Stomach (tissue), 19 donors: ENCODE measurements at places on chromosomes 4 and X.
A peak's percentile ranks its signal among the peaks of the same experiment; 100 is the strongest.

DNA sequence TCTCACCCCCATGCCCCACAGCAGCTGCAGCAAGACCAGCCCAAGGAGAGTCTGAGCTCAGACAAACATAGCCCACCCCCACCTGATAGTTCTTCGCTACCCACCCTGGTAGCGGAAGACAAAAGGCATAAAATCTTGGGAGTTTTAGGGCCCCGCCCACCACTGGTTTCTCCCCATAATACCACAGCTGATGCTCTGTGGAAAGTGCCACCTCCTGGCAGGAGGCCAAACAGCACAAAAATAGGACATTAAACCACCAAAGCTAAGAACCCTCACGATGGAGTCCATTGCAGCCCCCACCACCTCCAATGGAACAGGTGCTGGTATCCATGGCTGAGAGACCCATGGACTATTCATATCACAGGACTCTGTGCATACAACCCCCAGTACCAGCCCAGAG lies 226.7 kb downstream of the SNCA start:
- no peaks in the 10 kb centered on the region for H3K27me3 ChIP-seq
- no peak for DNase-seq
- no peaks in the 10 kb centered on the region for H3K4me1 ChIP-seq
- H3K36me3 ChIP-seq, result no peaks in the 10 kb centered on the region
- H3K27ac ChIP-seq, result no peak overlapping the region

DNA sequence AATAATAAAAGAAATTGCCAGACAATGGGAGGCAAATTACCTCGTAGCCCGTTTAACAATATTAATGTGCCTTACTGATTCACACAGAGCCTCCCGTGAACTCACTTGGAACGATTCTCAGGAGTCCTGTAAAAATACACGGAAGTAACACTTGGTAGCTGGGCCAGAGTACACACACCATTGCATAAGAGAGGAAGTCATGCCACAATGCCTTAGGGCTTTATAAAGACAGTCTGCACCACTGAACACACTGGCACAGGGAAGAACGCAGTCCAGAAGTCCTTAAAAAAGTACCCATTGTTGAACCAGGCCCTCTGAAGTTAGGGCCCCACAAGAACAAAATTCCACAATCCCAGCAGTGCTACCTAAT lies 15.1 kb downstream of the SLC2A9 start:
- peak; percentile 71 for DNase-seq
- H3K27me3 ChIP-seq, result no peaks in the 10 kb centered on the region
- H3K4me1 ChIP-seq, result peaks cover 27% of the 10 kb centered on the region
- H3K27ac ChIP-seq, result peak overlapping the region; percentile 90
- H3K36me3 ChIP-seq, result no peaks in the 10 kb centered on the region

DNA sequence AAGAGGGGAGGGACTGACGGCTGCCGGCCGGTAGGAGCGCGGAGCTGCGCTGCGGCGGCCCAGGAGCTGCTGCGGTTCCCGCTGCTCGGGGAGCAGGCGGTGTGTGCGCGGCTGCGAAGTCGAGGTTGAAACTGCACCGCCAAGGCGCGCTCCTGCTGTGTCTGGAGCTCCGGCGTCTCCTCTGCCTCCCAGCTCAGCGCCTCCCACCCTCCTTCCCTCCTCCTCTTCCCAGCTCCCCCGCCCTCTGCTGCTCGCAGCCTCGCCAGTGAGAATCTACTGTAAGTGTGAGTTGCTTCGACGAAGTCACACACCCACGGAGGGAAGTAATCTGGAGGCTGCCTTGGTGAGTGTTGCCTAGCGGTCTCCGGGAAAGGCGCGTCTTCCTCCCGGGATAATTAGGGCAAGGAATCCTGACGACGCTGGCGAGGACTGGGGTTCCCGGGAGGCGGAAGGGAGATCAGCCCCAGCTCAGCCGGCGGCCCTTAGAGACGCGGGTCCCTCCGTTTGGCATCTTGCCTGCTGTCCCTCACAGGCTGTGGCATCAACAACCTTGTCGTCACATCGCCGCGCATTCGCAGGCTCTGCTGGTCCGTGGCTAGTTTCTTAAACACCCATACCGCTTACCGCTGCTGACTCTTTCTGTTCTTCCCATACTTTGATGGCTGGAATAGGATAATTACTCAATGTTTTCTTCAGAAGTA lies at the start of gene EPHA5:
Gene EPHA5 (minus strand): TSS at position 159 of the 701 bp plus-strand sequence. CDS start 747 bp downstream, outside the sequence.
- peak within 1 kb of the TSS; percentile 75 for H3K27ac ChIP-seq
- peak within 1 kb of the TSS; percentile 44 for H3K4me3 ChIP-seq
- DNase-seq, result peak; percentile 66
- no peaks in the 10 kb centered on the region for H3K36me3 ChIP-seq
- H3K4me1 ChIP-seq, result peaks cover 41% of the 10 kb centered on the region
- peaks cover 52% of the 10 kb centered on the region for H3K27me3 ChIP-seq

- H3K4me3 ChIP-seq, result no peak overlapping the region
- DNase-seq, result no peak
- H3K27me3 ChIP-seq, result no peaks in the 10 kb centered on the region
These were observed 335.9 kb upstream of the AR start for GRCh38 chrX:67207912-67208311.

DNA sequence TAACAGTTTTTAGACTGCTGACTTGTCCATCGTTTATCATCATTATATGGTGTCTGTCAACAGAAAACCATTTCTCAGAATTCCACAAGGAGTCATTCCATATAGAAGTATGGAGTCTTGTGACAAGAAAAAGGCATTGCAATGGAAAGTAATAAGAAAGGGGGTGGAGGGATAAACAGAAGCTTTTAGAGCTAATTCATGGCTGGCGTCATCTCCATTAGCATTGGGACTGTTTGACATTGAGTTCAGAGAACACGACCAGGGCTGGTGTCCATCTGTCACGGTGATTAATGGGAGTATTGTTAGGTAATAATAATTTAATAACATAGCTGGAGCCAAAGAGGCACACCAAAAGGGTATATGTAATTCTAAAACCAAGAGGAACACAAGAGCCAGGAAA lies 101.9 kb upstream of the SFRP2 start:
- DNase-seq, result no peak
- H3K4me3 ChIP-seq, result no peak overlapping the region
- no peaks in the 10 kb centered on the region for H3K36me3 ChIP-seq
- H3K27me3 ChIP-seq, result no peaks in the 10 kb centered on the region
- no peak overlapping the region for H3K27ac ChIP-seq

- no peak overlapping the region for H3K27ac ChIP-seq
- DNase-seq, result no peak
- no peaks in the 10 kb centered on the region for H3K27me3 ChIP-seq
- no peak overlapping the region for H3K4me3 ChIP-seq
- no peaks in the 10 kb centered on the region for H3K36me3 ChIP-seq
These were observed 29.2 kb downstream of the PRRG1 start for GRCh38 chrX:37378404-37378803.

- H3K27me3 ChIP-seq, result no peaks in the 10 kb centered on the region
- no peaks in the 10 kb centered on the region for H3K36me3 ChIP-seq
- no peak for DNase-seq
- no peaks in the 10 kb centered on the region for H3K4me1 ChIP-seq
- H3K4me3 ChIP-seq, result no peak overlapping the region
- H3K27ac ChIP-seq, result no peak overlapping the region
These were observed 12.3 kb downstream of the MMRN1 start for GRCh38 chr4:89906777-89907521.
